ENCODE measurements at places on chromosomes 7 and 10.

- no peak for DNase-seq
Observed at GRCh38 chr10:34996843-34997242, 93.3 kb downstream of the CUL2 start.

DNA sequence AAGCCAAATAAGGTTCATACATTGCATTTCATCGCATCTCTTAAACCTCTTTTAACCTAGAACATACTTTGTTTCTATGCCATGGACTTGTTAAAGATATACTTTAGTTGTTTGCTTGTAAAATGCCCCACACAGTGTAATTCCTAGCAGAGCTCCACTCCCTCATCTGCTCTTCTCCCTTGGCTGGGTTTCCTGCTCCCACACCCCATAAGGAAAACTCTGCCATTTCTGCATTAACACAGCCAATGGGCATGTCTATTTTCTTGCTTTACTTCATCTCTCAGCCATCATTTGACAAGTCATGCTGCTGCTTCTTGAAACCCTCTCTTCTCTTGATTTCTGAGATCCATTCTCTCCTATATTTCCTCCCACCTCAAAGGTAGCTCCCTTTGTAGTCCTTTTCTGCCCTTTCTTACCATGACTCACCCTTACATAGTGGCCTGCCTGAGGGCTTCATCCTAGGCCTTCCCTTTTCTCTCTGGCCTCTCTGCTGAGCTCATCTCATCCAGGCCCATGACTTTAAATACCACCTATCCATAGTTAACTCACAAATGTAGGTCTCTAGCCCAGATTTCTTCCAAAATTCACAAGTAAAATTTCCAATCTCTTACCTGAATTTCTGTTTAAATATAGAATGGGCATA, 471.4 kb downstream of the ADRA2A start:
- DNase-seq, result no peak

DNA sequence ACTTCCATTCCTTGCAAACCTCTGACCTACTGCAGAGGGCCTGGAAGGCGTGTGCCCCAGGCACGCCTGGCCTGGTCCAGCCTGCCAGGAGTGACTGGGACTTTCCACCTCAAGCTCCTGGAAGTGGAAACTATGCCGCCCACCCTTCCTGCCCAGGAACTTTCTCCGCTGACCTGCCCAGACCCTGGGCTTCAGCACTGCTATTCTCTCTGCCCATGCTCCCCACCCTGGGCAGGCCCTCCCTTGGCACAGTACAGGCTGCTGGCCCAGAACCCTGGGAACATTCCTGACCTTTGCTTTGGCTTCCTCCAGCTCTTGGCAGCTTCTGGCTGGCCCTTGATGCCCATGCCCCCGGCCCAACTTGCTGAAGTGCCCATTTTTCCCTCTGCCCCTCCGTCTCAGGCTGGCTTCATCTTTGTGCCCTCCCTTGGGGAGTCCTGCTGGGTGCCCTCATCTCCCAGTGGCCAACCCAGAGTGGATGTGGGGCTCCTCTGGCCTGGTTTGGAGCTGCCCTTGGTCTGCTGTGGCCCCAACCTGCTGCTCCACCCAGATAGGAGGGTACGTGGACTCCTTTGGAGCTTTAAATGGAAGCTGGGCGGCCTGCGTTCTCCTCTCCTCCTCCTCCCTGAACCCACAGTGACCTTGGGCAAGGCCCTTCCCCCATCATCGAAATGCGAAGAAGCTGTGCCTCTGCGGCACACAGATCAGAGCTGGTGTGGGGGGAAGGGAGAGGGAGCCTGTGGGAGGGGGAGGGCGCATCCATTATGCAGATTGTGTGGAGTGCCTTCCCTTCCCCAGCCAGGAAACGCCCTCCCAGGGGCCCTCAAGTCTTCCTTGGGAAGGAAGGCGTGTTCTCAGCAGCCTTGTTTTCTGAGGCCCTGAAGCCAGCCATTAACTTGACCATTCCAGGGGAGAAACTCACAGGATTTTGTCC, 3.4 kb downstream of the MMRN2 start:
- no peak for DNase-seq

GRCh38 chr10:128018236-128018635, 108.0 kb downstream of the MKI67 start:
- no peak for DNase-seq

DNA sequence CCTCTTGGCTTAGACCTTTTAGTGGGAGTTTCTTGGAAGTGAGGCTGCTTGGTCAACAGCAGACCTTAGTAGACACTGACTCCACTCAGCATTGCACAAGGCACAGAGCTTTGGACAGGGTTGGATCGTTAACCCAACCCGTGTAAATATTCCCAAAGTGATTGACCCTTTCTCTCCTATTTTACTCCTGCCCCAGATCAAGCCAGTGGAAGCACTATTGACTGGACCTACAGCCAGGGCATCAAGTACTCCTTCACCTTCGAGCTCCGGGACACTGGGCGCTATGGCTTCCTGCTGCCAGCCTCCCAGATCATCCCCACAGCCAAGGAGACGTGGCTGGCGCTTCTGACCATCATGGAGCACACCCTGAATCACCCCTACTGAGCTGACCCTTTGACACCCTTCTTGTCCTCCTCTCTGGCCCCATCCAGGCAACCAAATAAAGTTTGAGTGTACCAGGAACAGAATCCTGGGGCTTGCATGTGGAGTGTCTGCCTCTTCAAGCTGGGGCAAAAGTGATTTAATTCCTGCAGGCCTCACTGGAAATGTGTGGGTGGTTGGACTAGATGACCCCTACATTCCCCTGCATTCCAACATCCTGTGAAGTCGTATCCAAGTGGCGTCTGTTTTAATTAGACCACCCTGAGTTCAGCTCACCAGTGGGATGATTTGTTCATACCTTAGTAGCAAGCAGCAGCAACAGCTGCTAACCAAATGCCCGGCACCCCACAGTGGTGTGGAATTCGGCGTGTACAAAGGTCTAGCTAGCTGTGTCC, 7.5 kb downstream of the CPA1 start:
- no peak for DNase-seq

DNA sequence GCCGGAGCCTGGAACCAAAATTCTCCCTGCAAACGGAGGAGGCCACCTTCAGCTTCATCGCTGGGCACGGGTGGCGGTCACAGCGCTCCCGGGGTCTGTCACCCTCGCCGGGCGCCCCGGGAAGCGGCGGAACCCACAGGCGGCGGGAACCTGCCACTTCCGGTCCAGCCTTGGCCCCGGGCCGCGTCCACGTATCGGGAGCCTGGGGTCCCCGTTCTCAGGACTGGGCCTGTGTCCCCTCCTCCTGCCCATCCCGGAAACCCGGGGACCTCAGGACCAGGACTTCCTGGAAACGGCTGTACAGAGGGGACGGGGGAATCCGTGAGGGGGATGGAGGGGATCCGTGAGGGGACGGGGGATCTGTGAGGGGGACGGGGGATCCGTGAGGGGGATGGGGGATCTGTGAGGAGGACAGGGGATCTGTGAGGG, 25.4 kb downstream of the PDGFA start:
- DNase-seq, result no peak

- no peak for DNase-seq
Observed at GRCh38 chr7:103547451-103548284, 101.7 kb upstream of the SLC26A5 start.

- no peak for DNase-seq
Observed at GRCh38 chr7:135109976-135110375, 37.9 kb upstream of the TMEM140 start.

GRCh38 chr7:72403458-72404076, 8.6 kb downstream of the CALN1 start:
- DNase-seq, result no peak

DNA sequence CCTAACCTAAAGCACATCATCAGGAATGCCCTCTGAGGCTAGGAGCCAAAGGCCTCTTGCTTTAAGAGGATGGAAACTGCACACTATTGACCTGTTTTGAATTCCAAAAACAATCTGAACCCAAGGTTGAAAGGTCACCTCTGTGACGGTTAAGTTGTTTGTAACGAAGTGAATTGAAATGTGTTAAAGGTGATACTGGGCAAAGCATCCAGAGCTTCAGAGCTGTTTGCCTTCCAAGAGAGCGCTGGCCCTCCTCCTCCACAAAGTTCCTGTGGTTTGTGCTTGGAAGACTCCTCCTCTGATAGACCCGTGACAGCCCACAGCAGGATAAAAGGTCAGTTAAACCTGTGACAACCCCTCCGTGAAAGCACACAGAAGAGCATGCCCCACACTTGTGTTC, 133.7 kb upstream of the CTTNBP2 start:
- no peak for DNase-seq

GRCh38 chr10:74690393-74690792, 136.0 kb upstream of the KAT6B start:
- DNase-seq, result no peak

GRCh38 chr10:112526906-112527305, 79.9 kb downstream of the VTI1A start:
- no peak for DNase-seq

- DNase-seq, result peak; percentile 35
Observed at GRCh38 chr7:77537136-77537777, at the start of gene PTPN12. TSS of gene PTPN12 (plus strand) at chr7:77537295. CDS start at chr7:77537547, 252 bp downstream.

- DNase-seq, result no peak
Observed at GRCh38 chr7:29363636-29364425, 169.3 kb downstream of the CHN2 start.

GRCh38 chr10:85864173-85864549, 502.4 kb downstream of the GRID1 start:
- DNase-seq, result no peak

- no peak for DNase-seq
Observed at GRCh38 chr7:50502947-50503346, 52.8 kb upstream of the FIGNL1 start.

DNA sequence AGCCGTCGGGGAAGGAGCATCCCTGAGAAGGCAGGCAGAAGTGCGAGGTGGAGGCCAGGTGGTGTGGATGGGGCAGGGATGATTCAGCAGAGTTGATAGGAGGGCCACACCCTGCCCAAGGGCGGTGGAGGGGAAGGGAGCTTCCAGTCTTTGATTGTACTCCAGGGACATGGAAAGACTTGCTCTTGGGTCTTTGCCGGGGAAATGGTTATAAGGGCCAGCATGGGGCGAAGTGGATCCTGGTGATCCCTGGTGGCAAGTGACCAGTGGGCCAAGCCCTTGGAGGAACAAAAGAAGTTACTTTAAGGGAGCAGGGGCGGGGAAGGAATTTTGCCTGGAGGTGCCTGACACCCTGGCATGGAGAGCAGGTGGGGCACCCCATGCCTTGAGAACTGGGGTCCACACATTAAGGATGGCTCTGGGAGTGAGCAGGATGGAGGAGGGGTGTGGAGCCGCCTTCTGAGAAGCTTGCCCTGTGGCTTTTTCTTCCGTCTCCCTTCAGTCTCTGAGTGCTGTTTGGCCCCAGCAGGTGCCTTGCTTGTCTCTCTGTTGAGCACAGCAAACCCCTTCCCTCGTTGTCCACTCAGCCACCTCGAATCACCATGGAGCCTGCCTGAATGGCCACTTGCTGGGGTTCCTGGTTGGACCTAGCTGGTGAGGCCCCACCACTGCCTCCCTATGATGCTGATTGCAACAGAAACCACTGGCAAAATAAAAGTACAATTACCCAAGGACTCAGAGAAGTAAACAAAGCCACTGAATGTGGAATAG, 83.9 kb downstream of the RAMP3 start:
- no peak for DNase-seq

Measured in stimulated activated CD8-positive, alpha-beta memory T cell treated with anti-CD3 and anti-CD28 coated beads, Interleukin-4, amount 100 ng/mL, for 24 hours (primary cell).